ENCODE measurements at places on chromosomes 11 and 22. TPM values are rescaled to one million over a fixed set of nuclear protein-coding genes. Genes with fewer than 3 reads are reported as not detected.

Gene SAC3D1
- total RNA-seq = 14.2 TPM

Gene OR10A2
- not detected for total RNA-seq

Gene ACR
- total RNA-seq = not detected

Gene NECTIN1
- total RNA-seq = 2.4 TPM

Gene PRR5L
- 42.7 TPM for total RNA-seq

Gene DCHS1
- total RNA-seq = 0.90 TPM

Gene SLC22A8
- not detected for total RNA-seq

Gene CST6
- total RNA-seq = not detected

Gene TMEM86A
- total RNA-seq = 0.65 TPM

All from activated CD4-positive, alpha-beta memory T cell treated with anti-CD3 and anti-CD28 coated beads for 36 hours (primary cell).